ENCODE measurements at places on chromosomes 1 and 21. TPM values are rescaled to one million over a fixed set of nuclear protein-coding genes. Genes with fewer than 3 reads are reported as not detected.

The GPR25 gene
- total RNA-seq = not detected

The UTS2 gene
- total RNA-seq = 0.65 TPM

- no peaks in the 10 kb centered on the region for H3K27me3 ChIP-seq
- no peaks in the 10 kb centered on the region for H3K4me1 ChIP-seq
- no peak overlapping the region for H3K27ac ChIP-seq
- no peak overlapping the region for H3K4me3 ChIP-seq
Measured at GRCh38 chr21:45183852-45184251, 103.8 kb downstream of the POFUT2 start.

GRCh38 chr1:95730986-95731385, 497.0 kb downstream of the RWDD3 start:
- H3K27ac ChIP-seq = no peak overlapping the region
- no peaks in the 10 kb centered on the region for H3K4me1 ChIP-seq
- DNase-seq = no peak
- H3K36me3 ChIP-seq = no peaks in the 10 kb centered on the region

GRCh38 chr1:71850936-71851335, 431.4 kb downstream of the NEGR1 start:
- H3K4me3 ChIP-seq = no peak overlapping the region
- no peak overlapping the region for H3K27ac ChIP-seq
- H3K4me1 ChIP-seq = no peaks in the 10 kb centered on the region
- DNase-seq = no peak
- H3K27me3 ChIP-seq = no peaks in the 10 kb centered on the region
